Foreskin fibroblast (primary cell): ENCODE measurements at places on chromosomes 12 and 14.

- DNase-seq = peak; percentile 74
Observed at GRCh38 chr14:76872796-76873432, 46.7 kb downstream of the LRRC74A start.

GRCh38 chr12:47488888-47489287, 216.9 kb downstream of the RPAP3 start:
- no peak for DNase-seq

- no peak for DNase-seq
Observed at GRCh38 chr12:39464976-39465695, 22.2 kb upstream of the KIF21A start.

- no peak for DNase-seq
Observed at GRCh38 chr12:46517579-46517962, 145.0 kb upstream of the SLC38A2 start.

DNA sequence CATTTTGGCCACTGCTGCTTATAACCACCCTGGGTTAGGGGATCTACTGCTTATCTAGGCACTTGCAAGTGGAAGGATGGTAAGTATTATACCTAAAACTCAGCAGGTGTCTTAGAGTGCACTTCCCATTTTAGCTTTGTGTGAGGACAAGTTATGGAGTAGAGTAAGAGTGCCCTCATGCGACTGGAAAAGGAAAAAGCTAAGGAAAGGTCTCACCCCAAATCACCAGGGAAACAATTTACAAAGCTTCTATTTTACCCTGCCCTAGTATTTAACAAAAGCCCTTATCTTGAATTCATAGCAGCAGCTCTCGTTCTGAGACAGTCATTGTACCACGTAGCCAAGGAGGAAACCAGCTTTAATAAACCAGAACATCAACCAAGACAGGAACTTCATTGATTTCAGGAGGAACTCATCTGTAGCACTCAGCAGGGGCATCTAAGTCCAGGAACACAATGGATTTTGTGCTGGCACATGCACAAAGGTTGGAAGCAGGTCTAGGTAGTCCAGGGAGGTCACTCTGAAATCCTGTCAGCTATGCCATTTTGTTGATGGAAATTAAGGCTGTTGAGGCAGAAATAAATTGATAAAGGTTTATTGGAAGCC, 2.9 kb downstream of the RDH12 start:
- peak; percentile 32 for DNase-seq

DNA sequence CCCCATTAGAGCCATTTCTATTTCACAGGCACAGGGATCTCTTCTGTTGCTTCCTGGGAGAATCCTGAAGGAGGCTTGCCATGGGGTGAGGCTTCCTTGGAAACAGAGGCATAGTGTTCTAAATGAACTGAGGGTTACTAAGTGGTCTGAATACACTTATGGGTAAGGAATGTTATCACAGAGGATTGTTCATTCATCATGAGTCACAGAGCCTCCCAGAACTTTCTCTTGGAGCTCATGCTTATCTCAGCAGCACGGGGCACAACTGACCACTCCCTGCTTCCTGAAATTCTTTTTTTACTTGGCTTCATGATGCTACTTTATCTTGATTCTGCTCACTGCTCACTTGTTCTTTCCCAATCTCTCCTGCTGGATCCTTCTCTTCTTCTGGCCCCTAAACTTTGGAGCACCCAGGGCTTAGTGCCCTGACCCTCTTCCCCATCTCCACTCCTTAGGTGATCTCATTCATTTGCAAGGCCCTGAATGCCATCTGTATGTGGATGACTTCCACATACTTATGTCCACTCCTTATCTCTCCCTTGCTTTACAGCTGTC, 57.9 kb downstream of the ANO6 start:
- peak; percentile 92 for DNase-seq

DNA sequence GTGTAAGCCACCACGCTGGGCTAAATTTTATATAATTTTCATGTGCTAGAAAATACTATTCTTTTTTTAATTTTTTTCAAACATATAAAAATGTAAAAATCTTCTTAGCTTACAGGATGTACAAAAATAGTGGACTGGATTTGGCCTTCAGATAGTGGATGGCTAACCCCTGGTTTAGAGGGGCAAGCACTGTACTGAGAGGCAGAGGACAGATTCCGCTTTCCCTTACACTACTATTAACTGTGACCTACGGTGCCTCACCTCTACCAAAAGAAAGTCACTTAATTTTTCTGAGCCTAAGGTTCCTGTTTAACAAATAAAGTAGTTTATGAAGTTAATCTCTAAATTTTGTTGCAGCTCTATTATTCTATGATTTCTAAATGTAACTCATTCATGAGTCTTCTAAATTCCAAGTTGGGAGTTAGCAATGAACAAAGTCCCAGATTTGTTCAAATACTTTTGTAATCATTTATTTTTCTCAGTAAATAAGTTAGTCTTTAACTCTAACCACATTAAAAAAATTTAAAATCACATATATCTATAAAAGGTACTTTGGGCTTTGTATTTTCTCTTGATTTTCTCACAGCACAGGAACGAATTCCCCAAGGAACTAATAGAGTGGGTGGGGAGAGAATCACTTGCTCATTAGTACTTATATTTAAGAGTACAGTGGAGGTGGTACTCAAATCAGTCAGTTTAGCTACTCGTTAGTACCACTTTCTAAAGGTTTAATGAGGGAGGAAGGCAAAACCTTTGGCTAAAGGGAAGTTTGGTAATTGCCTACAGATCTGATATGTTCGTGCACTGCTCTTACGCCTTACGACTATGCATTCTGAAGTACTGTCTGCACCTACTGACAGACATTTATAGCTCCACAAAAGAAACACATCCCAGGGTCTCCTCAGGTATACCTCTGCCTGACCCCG, 33.7 kb downstream of the SLC15A5 start:
- no peak for DNase-seq

DNA sequence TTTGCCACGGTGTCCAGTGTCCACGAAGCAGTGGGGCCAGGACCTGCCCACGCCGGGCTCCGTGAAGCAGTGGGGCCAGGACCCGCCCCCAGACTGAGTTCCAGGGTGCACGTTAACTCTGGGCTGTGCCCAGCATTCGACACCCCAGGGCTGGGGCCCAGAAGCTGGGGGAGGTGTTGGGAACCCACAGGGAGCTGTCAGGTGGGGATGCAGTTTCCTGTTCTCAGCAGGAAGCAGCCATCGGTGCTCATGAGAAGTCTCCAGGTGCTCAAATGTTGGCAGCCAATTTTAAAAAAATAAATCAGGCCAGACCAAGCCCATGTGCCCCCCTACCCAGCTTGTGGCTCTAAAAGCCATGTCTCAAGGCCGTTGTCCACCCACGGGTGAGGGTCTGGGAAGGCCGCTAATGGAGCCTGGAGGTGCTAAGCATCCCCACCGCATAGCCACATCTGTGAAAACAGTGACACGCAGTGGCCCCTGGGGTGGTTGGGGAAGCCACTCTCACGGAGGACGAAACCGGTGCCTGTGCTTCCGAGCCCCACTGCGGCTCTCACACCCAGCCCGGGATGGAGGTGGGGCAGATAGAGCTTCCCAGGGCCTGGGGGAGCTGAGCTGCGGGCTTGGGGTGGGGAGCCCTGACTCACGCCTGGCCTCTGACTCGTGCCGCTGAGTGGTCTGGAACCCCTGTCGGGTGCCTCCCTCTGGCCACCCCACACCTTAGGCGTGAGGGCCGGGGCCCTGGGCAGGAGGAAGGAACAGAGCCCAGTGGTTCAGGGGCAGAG, 53.5 kb downstream of the FBRSL1 start:
- DNase-seq = no peak

- no peak for DNase-seq
Observed at GRCh38 chr14:91793704-91794103, 61.8 kb upstream of the CATSPERB start.

DNA sequence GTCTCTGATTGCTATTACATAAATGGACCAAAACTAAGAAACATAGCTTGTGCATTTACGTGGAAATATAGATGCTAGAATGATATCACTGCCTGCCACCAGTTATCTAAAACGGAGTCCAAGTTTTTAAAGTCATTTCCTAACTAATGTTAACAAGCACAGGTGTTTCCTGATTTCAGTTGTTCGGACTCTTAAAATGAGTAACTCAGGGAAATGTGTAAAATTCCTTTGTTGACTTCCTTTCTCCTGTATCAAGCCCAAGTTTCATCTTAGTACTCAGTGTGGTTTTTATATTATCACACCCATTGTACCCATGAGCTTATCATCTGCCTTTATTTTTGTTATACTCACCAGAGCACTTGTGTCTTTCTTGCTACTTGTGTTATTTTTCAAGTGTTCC, 13.2 kb upstream of the PRKCH start:
- DNase-seq = no peak
